ENCODE measurements at places on chromosomes 7 and 10. TPM values are rescaled to one million over a fixed set of nuclear protein-coding genes. Genes with fewer than 3 reads are reported as not detected.

DNA sequence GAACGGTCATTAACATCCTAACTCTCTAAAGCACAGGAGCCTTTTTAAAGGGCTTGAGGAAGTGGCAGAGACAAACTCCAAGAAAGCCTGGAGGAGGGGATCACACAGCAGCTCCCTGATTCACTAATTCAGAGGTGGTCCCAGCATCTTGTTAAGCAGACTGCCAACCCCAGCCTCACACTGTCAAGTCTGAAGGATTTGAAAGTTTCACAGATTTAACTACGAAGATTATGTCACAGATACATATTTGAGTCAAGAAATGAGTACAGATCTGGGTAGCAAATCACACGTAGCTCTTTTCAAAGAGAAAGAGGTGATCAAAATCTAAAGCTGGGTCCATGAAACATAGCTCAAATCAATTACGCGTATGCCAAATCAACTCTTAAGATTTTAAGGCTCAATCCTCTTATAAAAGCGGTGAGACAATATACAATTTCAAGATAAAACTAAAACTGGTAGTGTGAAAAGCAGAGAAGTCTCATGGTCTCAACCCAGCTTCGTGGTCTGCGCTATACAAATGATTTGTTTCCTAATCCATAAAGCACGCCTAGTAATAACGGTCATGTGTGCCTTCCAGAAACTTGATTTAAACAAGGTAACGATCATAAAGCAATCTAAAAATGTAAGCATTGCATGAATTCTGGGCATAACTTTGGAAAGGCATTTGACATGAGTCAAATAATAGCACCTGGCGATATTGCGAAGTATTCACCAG, 229.9 kb upstream of the MKLN1 start:
- no peak for DNase-seq

- DNase-seq: no peak
These were observed 19.0 kb upstream of the GALNTL5 start for GRCh38 chr7:151937286-151937685.

GRCh38 chr7:143171697-143172096, 11.5 kb upstream of the TAS2R39 start:
- DNase-seq: no peak

Gene ARMC10
- polyA plus RNA-seq: 65.9 TPM

Gene IQUB
- polyA plus RNA-seq: 5.5 TPM
